Occipital lobe (tissue), 3 donors: ENCODE measurements at places on chromosomes 1 and 21. TPM values are rescaled to one million over a fixed set of nuclear protein-coding genes. Genes with fewer than 3 reads are reported as not detected.

DNA sequence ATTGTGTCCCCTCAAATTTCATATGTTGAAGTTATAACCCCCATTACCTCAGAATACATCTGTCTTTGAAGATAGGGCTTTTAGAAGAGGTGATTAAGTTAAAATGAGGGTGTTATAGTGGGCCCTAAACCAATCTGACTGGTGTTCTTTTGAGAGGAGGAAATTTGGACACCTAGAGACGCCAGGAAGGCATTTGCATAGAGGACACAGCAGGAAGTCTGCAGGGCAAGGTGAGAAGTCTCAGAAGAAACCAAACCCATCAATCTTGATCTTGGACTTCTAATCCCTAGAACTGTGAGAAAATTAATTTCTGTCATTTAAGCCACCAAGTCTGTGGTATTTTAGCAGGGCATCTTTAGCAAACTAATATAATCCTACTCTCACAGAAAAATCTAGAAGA is 13.0 kb downstream of the GOLPH3L start:
- no peak for DNase-seq

- no peak for DNase-seq
Observed at GRCh38 chr1:154181944-154182343, 10.0 kb downstream of the TPM3 start.

- DNase-seq = no peak
Observed at GRCh38 chr1:240965581-240966091, 353.7 kb upstream of the GREM2 start.

DNA sequence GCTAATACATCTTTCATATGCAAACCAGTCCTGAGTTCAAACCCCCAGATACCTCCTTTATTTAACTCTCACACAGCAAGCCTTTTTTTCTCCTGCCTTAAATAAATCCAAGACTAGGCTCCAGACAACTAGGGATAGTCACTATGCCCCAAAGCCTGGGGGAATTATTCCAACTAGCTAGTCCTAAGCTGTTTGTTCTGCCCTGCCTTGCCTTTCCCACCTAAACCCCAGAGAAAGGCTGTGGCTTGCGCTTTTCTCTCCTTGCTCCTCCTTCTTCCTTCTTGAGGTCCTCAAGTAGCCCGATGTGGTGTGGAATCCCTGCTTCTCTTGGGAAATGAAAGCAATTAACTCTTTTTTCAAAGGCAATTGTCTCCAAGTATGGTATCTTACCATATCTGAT is 31.8 kb downstream of the C1orf87 start:
- DNase-seq = no peak

DNA sequence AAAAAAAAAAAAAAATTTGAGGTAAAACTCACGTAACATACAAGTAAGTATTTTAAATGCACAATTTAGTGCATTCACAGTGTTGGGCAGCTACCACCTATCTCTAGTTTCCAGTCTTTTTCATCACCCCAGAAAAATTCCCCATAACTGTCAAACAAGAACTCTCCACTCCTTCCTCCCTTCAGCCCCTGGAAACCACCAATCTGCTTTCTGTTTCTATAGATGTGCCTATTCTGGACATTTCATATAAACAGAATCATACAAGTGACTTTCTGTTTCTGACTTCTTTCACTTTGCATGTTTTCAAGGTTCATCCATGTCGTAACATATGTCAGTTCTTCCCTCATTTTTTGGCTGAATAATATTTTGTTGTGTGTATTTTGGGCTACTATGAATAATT is 24.9 kb upstream of the ETS2 start:
- no peak for DNase-seq

- no peak for DNase-seq
Observed at GRCh38 chr1:23627069-23627735, 64.4 kb upstream of the RPL11 start.

DNA sequence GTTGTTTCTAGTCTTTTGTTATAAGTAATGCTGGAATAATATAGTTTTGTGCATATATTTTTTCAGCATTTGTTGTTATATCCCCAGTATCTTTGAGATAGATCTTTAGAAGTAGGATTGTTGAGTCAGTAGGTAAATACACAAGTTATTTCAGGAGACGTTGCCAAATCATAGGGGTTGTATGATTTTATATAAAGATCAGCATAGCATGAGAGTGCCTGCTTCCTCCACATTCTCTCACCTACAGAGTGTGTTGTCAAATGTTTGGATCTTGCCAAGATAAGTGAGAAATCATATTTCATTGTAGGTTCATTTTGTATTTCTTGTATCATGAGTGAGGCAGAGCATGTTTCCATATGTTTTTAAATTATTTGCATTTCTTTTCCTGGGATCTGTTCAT is 24.6 kb downstream of the MIA3 start:
- no peak for DNase-seq

GRCh38 chr1:198917226-198917625 is 278.4 kb downstream of the PTPRC start:
- no peak for DNase-seq

GRCh38 chr1:156807627-156808026 is 9.0 kb downstream of the SH2D2A start:
- DNase-seq = no peak

DNA sequence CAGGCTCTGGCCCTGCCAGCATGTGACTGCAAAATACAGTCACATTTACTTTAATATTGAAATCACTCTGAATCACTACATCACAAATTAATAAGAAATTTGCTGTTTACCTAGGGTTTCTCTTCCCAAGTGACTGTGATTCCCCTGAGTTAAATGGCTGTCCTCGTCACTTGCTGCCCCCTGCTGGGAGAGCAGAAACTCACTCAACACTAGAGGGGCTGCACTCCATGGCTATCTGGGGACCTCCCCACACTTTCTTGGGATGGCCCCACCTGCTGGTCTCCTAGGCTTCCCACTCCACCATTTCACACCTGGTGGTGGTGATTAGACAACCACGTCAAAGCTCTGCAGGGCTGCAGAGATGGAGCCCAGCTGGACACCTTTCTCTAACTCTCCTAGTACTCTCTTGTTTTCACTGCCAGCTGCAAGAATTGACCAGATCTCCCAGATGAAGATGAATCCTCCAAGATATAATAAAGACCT is 63.4 kb downstream of the CD2 start:
- no peak for DNase-seq

DNA sequence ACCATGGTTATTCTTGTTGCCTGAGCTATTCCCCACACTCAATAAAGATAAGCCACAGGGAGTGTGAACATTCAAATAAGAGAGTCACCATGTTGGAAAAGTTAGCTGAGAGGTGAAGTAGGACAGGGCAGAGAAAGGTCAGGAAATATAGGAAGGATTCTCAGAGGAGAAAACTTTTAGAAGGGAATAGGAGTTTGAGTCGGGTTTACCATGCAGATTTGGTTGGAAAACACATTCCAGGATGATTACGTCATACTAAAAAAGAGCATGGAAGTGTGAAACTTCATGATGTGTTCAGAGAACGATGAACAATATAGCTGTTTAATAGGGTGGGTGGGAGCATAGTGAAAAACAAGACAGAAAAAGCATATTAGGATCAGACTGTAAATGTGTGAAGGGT is 1125.3 kb upstream of the ADGRL2 start:
- no peak for DNase-seq

The HPCAL4 gene
- total RNA-seq = 51.2 TPM

The BTG3 gene
- total RNA-seq = 25.6 TPM

The GPR3 gene
- total RNA-seq = not detected

The RGS13 gene
- not detected for total RNA-seq
